Right lobe of liver (tissue), 6 donors: ENCODE measurements at places on chromosomes 1 and 21.

- H3K36me3 ChIP-seq, result no peaks in the 10 kb centered on the region
- no peak overlapping the region for H3K27ac ChIP-seq
- no peaks in the 10 kb centered on the region for H3K4me1 ChIP-seq
- DNase-seq, result no peak
- no peaks in the 10 kb centered on the region for H3K27me3 ChIP-seq
Measured at GRCh38 chr1:96989302-96989701, 267.7 kb downstream of the PTBP2 start.

- H3K4me3 ChIP-seq, result no peak overlapping the region
- H3K36me3 ChIP-seq, result no peaks in the 10 kb centered on the region
- H3K27ac ChIP-seq, result no peak overlapping the region
- H3K4me1 ChIP-seq, result no peaks in the 10 kb centered on the region
- no peaks in the 10 kb centered on the region for H3K27me3 ChIP-seq
Measured at GRCh38 chr1:62398377-62398776, 38.5 kb upstream of the USP1 start.

DNA sequence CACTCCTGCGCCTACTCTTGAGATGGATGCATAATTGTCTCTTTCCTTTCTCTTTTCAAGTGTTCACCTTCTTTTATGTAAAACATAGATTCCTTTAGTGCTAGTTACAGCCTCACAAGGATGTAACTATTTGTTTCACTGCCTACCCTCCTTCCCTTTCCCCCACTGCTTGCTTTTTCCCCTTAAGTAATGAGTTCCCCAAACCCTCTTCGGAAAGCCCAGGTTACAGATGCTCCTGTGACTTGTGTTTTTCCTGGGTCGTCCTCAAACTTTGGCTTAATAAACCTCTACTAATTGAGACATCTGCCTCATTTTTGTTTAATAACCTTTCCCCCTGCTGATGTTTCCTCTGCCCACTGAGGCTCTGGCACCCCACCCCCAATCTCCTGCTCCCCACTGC, 39.2 kb downstream of the C21orf91 start:
- no peak overlapping the region for H3K27ac ChIP-seq
- no peaks in the 10 kb centered on the region for H3K4me1 ChIP-seq
- H3K36me3 ChIP-seq, result no peaks in the 10 kb centered on the region

- no peak overlapping the region for H3K4me3 ChIP-seq
- no peak for DNase-seq
- H3K27ac ChIP-seq, result no peak overlapping the region
- no peaks in the 10 kb centered on the region for H3K36me3 ChIP-seq
- no peaks in the 10 kb centered on the region for H3K4me1 ChIP-seq
- no peaks in the 10 kb centered on the region for H3K27me3 ChIP-seq
Measured at GRCh38 chr1:40102896-40103295, 5.8 kb upstream of the PPT1 start.

GRCh38 chr1:222769181-222769580, 32.2 kb downstream of the FAM177B start:
- no peaks in the 10 kb centered on the region for H3K27me3 ChIP-seq
- no peak overlapping the region for H3K27ac ChIP-seq
- no peaks in the 10 kb centered on the region for H3K36me3 ChIP-seq
